ENCODE measurements at places on chromosomes 3 and 15.

DNA sequence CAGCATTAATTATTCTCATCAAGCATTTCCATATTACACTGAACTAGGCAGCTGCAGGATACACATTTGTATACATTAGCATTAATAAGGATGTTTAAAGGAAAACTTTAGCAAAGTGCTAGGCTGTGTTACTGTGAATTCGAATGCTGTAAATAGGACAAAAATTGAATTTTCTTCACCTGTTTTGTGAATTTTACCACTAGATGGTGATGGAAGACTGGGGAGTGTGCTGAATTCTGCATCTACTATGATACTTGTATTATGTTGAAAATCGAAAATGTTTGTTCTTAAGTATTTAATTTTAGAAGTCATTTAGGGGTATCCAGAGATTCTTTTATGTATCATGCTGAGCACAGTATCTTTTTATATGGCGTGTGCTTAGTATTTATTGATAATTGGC, 12.3 kb upstream of the P2RY14 start:
- peak; percentile 34 for DNase-seq

GRCh38 chr3:110017304-110017703, 680.0 kb upstream of the DPPA4 start:
- DNase-seq, result no peak

GRCh38 chr3:192244591-192244990, 482.8 kb downstream of the FGF12 start:
- DNase-seq, result no peak

DNA sequence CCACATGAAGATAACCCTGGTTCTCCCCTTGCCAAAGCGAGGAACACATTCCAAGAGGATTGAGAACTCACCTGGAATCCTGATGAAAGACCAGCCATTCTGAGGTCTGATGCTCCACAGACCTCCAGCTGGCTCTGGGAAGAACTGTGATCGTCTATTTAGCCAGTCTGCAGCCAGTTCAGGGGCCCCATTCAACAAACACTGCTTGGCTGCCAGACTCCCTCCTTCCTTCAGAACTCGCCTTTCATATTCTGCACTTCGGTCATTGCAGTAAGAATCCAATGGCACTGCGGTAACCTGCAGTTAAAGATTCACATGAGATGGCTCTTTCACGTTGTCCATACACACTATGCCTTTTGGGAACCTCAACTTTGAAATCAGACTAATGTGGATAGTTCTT, 67.6 kb downstream of the CHAC1 start:
- DNase-seq, result no peak

GRCh38 chr3:59764171-59764570, 714.3 kb upstream of the CFAP20DC start:
- no peak for DNase-seq

DNA sequence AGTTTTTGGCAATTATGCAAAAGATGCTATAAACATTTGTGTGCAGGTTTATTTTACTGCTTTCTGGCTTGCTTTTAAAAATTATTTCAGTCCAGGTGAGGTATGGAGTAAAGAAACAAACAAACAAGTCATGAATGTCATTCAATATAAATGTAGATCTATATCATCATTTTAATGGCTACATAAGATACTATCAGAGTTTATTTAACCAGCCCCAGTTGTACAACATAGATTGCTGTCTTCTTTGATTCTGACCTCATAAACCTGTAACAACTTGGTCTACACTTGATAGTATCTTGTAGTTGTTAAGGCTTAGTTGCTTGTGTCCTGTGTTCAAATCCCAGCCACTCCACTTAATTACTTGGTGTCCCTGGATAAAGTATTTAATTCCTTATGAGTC, 46.0 kb upstream of the RNU6-1 start:
- no peak for DNase-seq

GRCh38 chr3:87228316-87228715, 1.2 kb downstream of the CHMP2B start:
- no peak for DNase-seq
